GM19239 (cell line): ENCODE measurements at places on chromosomes 5 and 9.

GRCh38 chr5:158754018-158754514 is 345.6 kb downstream of the EBF1 start:
- DNase-seq, result no peak

GRCh38 chr5:50963971-50964745 is 297.7 kb downstream of the PARP8 start:
- DNase-seq, result no peak

DNA sequence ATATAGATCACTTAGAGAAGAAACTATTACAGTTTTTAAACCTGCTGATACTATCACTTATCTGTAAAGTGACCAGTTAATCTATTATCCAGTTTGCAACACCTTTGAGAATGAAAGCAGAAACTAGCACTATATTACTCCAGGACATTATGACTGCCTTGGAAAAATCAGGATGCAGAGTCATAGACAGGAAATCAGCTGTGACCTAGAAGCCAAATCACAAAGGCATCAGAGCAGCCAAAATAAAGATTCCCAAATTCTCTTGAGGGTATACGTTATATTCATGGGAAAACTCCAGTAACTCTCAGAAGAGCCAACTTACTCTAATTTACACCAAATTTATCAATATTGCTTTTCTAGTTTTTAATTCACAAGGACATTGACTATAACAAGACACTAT is 49.9 kb downstream of the CDO1 start:
- no peak for DNase-seq

DNA sequence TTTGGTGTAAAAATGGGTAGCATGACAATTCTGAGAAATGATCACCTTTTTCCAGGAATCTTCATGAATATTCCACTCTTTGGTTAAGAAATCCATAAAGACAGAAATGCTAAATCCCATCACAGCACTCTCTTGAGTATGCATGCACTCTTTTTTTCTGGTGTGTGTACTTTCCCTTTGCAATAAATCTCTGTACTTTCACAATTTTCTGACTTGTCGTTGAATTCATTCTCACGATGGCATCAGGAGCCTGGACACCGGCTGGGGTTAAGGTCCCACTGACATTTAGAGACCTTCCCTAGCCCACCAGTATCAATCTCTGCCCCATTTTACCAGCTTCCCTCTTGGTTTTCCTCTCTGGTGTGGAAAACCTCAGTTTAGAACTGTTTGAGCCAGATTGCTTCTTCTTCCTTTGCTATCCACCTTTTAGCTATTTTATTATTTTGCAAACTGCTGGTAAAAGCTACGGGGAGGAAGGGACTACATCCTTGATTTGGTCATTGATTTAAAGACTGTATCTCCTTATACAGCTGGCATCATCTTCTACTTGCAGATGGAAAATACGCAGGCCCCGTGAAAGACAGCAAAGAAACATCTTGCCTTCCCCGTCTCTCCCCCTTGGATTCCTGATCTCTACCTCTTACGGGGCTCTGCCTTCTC is 59.9 kb upstream of the ZFR start:
- DNase-seq, result no peak

- DNase-seq, result no peak
These were observed 16.1 kb upstream of the IL13 start for GRCh38 chr5:132641841-132642240.

DNA sequence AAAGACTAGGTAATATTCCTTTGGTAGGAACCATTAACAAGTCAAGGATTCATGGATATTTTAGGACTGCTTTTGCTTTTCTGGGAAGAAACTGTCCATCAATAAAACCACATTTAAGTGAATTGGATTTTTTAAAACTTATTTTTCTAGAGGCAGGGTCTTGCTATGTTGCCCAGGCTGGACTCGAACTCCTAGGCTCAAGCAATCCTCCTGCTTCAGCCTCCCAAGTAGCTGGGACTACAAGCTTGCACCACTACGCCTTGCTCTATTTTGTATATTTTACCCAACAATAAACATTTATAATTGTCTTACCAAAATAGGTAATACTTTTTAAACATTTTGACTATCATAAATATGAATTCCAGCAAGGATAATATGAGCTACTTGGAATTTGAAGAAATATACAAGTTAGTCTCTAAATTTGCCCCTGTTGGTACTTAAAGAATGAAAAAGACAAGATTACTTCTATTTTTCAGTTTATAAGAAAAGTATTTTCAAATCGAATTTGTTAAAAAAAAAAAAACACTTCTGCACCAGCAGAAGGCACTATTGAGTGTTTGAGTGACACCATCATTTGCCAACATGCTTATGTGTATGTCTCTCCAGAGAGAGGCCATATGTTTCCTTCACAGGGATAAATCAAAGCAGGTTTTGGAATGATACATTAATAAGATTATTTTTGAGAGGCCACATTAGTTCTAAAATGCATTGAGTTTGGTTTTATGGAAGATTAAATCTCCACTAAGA is 60.0 kb upstream of the CARTPT start:
- no peak for DNase-seq

GRCh38 chr9:89549031-89549644 is 51.2 kb upstream of the SEMA4D start:
- peak; percentile 78 for DNase-seq

GRCh38 chr5:129804705-129805104 is 56.8 kb downstream of the MINAR2 start:
- DNase-seq, result no peak

DNA sequence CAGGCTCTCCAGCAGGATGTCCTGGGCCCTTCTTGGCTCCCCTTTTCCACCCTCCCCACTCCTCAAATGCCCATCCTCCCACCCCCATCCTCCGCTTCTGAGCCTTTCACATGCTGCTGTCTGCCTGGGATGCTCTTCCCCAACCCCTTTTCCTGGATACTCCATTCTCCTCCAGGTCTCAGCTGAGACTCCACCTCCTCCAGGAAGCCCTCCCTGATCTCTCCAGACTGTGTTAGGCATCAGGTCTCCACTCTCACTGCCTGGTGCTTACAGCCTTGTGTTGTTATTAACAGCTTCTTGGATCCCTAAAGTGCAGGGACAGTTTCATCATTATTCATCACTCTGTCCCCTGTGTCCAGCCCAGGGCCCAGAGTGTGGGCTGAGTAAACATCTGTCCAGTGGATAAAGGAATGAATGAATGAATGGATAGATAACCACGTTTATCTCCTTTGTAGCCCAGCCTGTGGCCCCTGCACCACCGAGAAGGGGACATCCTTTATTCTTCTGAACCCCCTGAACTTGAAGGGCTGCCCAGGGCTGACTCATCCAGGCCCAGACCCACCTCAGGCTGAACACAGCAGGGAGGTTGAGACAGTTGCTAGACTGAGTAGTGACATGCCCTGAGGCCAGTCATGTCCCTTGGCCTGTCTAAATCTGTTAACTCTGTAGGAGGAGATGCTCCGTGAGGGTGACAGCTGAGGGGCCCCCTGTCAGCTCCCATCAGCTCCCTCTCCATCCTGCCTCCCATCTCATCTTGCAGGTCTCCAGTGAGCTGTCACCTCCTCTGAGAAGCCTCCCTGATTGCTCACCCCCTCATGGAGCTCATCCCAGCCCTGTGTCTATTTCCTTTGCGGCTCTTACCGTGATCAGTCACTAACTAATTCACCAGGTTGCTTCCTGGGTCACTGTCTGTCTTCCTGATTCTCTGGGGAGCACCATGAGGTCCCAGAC is 14.6 kb upstream of the LAMC3 start:
- DNase-seq, result no peak

DNA sequence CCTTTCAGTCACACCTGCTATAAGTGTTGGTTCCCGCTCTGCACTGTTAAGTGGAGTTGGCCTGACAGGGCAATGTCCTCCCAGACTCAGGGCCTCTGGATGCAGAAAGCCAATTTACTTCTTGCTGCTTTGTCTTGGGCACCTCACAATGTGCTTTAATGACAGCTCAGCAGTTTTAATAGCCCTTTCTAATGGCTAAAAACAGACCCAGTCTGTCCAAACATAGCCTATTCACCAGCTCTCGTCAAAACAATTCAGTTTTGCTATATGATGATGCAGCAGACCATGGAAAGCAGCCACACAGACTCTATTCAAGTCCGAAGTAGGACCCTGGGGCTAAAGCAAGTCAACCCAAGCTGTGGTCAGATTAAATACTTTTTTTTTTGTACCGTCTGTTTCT is 529.1 kb upstream of the SEMA6A start:
- DNase-seq, result no peak

DNA sequence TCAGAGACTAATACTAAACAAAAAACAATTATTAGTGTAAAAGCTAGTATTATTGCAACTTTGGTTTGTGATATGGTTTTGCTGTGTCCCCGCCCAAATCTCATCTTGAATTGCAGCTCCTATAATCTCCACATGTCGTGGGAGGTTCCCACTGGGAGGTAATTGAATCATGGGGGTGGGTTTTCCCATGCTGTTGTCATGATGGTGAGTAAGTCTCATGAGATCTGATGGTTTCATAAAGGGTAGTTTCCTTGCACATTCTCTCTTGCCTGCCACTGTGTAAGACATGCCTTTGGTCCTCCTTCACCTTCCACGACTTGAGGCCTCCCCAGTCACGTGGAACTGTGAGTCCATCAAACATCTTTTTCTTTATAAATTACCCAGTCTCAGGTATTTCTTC is 325.9 kb upstream of the DAB2 start:
- DNase-seq, result no peak

DNA sequence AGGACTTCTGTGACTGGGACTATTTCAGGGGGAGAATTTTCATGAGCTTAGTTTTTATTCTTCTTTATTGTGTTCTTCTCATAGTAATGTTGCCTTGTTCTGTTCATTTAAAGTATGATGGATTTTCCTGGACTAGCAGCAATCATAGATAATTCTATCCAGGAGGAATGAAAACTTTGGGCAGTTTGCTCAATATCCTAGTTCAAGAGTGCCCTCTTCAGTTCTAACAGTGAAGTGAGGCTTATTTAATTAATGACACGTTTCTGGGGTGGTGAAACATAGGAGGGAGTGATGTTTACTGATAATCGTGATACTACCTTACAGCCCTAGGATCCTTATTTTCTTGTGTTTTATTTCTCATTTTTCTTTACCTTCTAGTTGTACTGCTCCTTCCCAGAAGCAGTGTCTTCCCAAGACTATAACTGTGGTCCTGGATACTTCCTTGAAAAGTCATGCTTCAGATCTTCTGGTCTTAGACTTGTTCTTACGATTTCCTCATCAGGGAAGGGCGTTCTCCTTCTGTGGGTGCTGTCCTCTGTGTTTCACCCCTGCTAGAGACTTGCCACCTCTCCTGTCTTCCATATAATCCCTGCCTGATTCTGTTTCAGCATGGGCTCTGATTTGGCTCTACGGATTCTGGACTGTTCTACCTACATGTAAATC is 57.4 kb downstream of the CFAP95 start:
- DNase-seq, result no peak
